ENCODE measurements at places on chromosomes 13 and 19.

DNA sequence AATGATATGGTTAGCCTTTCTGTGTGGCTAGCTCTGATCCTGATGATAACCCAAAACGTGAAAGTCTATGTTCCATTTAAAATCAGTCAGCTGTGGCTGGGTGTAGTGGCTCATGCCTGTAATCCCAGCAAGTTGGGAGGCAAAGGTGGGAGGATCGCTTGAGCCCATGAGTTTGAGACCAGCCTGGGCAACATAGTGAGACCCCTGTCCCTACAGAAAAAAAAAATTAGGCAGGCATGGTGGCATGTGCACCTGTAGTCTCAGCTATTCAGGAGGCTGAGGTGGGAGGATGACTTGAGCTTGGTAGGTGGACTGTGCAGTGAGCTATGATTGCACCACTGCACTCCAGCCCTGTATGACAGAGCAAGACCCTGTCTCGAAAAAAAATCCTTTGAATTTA lies 1.1 kb upstream of the EID2B start:
- DNase-seq, result no peak

- DNase-seq, result no peak
Observed at GRCh38 chr19:23505738-23506137, 110.5 kb upstream of the ZNF91 start.

- no peak for DNase-seq
Observed at GRCh38 chr13:103371271-103371670, 305.1 kb upstream of the SLC10A2 start.

DNA sequence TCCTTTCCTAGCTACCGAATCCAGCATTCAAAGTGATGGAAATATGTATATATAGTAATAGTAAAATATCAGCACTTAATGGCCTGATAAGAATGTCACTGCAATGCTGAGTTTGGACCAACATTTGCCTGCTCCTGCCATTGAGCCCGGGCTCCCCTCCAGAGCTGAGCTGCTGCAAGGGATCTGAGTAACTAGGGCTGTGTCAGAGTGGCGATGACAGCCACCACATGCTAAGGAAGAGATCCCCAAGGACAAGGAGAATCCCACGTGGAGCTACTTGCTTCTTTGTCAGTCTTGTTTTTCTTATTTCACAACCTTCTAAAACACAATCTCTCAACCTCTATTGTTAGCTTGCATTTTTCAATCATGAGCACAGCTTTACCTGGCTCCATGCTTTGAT lies 19.5 kb upstream of the ALOX5AP start:
- no peak for DNase-seq

DNA sequence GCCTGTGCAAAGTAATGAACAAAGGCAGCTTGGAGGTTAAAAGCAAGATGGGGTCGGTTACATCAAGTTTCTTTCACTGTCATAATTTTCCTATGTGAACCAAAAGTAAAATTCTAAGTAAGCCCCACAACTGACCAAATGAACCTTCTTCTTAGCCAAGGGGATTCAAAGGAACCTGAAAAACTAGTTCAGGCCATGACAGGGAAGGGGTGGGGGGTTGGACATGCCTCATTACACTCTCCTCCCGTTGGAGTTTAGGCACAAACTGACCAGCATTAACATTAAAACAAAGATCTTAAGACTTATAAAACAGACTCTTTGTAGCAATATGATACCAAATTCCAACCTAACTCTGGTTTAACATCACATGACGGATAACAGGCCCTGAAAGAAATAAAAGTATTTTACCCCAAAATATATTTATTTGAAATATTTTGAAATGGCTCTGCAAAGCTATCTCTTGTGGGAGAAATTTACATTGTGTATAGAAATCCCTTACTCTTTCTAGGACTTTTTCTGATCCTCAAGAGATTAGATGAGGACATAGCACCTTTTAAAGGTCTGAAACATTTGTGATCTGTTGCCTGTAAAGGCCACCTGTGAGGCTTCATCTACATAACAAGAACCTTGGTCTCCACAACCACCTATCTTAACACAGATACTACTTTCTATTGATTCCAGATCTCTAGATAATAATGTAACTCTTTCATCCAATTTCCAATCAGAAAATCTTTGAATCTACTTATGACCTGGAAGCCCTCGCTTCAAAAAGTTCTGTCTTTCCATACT lies 1829.0 kb upstream of the MIR17HG start:
- DNase-seq, result no peak

DNA sequence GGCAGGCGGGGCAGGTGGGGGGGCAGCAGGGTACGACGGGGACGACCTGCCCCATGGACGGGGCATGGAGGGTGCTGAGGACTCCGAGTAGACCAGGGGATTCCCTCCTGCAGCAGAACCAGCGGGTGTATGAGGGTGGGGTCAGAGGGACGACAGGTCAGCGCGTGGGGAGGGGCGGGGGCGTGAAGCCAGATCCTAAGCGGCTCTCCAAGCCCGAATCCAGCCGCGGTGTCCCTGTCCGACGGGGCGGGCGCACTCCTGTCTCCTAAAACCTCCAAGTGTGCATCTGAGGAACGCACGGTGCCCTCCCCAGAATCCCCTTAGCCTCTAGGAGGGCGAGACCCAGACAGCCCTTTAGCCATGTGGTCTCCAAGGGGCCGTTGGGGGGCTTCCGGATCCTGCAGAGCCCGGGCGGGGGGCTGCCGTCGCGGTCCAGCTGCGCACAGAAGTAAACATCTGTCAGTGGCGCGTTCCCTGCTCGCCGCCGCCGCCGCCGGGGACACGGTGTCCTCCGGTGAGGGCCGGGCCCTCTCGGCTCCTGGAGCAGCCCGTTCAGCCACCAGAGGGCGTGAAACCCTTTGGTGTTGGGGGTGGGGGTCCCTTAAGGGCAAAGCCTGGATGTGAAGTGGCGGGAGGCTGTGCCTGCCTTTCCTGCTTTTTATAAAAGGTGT lies 730 bp downstream of the NRTN start:
- DNase-seq, result peak; percentile 38

- no peak for DNase-seq
Observed at GRCh38 chr13:80881942-80882445, 541.1 kb upstream of the SPRY2 start.

DNA sequence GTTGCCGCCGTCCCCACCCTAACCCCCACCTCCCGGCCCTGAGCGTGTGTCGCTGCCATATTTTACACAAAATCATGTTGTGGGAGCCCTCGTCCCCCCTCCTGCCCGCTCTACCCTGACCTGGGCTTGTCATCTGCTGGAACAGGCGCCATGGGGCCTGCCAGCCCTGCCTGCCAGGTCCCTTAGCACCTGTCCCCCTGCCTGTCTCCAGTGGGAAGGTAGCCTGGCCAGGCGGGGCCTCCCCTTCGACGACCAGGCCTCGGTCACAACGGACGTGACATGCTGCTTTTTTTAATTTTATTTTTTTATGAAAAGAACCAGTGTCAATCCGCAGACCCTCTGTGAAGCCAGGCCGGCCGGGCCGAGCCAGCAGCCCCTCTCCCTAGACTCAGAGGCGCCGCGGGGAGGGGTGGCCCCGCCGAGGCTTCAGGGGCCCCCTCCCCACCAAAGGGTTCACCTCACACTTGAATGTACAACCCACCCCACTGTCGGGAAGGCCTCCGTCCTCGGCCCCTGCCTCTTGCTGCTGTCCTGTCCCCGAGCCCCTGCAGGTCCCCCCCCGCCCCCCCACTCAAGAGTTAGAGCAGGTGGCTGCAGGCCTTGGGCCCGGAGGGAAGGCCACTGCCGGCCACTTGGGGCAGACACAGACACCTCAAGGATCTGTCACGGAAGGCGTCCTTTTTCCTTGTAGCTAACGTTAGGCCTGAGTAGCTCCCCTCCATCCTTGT lies 6.4 kb downstream of the YIPF2 start:
- DNase-seq, result no peak

- no peak for DNase-seq
Observed at GRCh38 chr19:45528744-45529419, 21.6 kb downstream of the VASP start.

GRCh38 chr19:4647676-4648644 lies 8.6 kb downstream of the TNFAIP8L1 start:
- DNase-seq, result no peak

GRCh38 chr13:71578048-71578447 lies 289.0 kb downstream of the DACH1 start:
- DNase-seq, result no peak

DNA sequence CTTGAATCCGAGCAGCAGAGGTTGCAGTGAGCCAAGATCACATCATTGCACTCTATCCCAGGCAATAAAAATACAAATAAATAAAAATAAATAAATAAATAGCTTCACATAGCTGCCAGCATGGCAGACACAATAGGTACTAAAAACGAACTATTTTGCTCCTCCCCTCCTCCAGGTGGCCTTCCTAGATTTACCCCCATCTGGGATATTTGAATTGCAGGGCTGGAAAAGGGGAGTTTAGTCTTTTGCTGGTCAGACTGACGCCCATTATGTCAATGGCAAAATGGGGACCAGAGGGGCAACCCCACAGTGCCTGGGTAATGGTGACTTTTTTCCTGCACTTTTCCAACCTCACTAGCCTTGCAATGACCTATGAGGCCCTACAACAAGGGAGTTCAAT lies 640 bp upstream of the GMFG start:
- no peak for DNase-seq

DNA sequence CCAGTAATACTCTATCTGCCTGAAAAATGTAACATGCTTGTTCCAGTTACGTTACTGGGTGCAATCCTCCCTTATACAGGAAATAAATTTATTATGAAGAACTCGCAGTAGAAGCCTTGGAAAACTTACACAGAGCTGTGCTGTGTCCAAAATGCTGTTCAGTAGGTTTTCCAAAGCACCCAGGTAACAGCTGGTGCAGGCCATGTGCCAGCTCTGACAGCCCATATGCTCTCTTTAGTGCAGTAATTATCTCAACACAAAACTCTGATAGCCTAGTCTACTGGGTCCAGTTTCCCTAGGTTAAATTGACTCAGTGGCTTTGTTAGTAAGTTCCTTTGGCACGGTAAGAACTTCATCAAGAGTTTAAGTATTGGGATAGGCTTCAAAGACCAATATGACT lies 120.7 kb upstream of the OBI1 start:
- no peak for DNase-seq

DNA sequence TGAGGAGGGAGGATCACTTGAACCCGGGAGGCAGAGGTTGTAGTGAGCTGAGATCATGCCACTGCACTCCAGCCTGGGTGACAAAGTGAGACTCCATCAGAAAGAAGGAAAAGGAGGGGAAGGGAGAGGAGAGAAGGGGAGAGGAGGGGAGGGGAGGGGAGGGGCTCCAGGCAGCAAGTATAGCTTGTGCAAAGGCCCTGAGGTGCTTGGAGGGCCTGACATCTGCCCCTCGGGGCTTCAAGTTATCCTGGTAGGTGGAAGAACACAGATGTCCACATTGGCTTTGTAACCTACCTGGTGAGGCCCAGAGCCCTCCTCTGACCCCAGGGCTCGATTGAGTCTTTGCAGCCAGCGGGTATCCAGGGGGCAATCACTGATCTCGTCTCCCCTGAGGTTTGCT lies 11.5 kb upstream of the ZNRF4 start:
- no peak for DNase-seq

DNA sequence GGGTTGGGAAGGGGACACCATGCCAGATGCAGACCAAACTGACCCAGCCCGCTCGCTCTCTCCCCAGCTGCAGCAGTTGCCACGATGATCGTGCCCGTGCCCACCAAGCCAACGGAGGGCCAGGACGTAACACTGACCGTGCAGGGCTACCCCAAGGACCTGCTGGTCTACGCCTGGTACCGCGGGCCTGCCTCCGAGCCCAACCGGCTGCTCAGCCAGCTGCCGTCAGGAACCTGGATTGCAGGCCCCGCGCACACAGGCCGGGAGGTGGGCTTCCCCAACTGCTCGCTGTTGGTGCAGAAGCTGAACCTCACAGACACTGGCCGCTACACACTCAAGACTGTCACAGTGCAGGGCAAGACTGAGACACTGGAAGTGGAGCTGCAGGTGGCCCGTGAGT lies 8.8 kb downstream of the CEACAM16 start:
- no peak for DNase-seq

GRCh38 chr13:48411841-48412531 lies 927 bp downstream of the LPAR6 start:
- no peak for DNase-seq

DNA sequence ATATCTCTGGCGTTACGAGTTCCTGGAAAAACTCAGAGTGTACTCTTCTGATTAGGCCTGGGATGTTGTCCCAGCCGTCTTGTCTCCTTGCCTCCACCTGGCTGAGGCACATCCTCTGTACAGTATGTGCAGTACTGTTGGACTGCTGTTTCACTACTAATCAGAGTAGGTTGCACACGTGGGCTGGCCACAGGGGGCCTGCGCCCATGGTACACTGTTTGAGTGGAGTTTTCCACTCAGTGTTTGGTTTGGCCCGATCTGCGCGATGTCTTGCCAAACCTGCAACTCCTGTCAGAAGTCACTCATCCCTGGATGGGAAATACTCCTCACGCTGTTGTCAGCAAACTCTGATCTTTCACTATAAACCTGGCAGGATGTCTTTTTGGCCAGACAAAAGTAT lies 189.6 kb upstream of the CSNK1A1L start:
- DNase-seq, result no peak

GRCh38 chr19:46866407-46867136 lies 5.8 kb downstream of the ARHGAP35 start:
- DNase-seq, result no peak

DNA sequence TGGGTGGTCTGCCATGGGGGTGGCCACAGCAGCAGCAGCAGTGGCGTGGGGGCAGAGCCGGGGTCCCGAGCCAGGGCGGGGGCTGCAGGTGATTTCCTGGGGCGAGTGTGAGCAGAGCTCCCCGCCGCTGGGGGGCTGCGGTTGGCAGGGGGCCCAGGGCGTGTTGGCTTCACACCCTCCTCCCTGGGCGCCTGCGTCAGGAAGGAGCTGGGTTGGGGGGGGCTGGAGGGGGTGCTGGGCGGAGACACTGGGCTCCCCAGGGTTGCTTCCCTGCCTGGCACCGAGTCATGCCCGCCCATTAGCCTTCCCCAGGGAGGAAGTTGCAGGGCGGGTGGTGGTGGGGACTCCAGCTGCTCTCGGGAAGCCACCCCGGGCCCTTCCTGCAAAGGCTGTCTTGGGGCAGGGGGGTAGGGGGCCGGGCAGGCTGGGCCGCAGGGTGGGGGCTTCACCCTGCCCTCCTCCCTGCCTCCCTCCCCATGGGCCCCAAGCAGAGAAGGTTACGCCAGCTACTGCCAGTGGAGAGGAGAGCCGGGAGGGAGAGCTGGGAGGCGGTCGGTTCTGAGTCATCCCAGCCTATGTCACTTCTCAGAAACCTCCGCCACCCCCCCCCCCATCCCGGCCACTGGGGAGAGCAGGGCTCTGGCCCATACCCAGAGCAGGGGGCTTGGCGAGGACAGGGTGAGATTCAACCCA lies 4.6 kb downstream of the MIDN start:
- DNase-seq, result peak; percentile 67

DNA sequence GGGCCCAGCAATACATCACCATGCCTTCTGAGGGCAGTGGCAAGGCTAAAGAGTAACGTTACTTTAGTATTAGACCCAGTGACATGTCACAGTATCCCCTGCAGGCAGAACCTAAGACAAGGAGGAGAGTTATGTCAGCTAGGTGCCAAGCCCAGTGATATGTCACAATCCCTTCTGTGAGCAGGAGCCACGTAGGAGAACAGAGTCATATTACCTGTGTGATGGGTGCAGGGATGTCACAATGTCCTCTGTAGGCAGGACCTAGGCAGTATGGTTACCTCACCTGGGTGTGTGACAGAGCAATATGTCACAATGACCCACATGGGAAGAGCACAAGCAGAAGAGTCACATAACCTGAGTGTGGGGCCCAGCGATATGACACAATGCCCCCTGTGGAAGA lies 121.8 kb downstream of the ZNF675 start:
- DNase-seq, result no peak
